ENCODE measurements at places on chromosomes 3 and 15. TPM values are rescaled to one million over a fixed set of nuclear protein-coding genes. Genes with fewer than 3 reads are reported as not detected.

CCK gene
- not detected for total RNA-seq

GRCh38 chr3:44802011-44802410 is 40.4 kb downstream of the KIF15 start:
- DNase-seq: no peak
- no peak overlapping the region for H3K4me3 ChIP-seq
- H3K36me3 ChIP-seq: no peaks in the 10 kb centered on the region
- no peaks in the 10 kb centered on the region for H3K4me1 ChIP-seq

GRCh38 chr3:43862470-43862869 is 171.7 kb downstream of the ABHD5 start:
- H3K27me3 ChIP-seq: peaks cover 9% of the 10 kb centered on the region
- no peak overlapping the region for H3K27ac ChIP-seq
- no peaks in the 10 kb centered on the region for H3K36me3 ChIP-seq
- H3K4me3 ChIP-seq: no peak overlapping the region

DNA sequence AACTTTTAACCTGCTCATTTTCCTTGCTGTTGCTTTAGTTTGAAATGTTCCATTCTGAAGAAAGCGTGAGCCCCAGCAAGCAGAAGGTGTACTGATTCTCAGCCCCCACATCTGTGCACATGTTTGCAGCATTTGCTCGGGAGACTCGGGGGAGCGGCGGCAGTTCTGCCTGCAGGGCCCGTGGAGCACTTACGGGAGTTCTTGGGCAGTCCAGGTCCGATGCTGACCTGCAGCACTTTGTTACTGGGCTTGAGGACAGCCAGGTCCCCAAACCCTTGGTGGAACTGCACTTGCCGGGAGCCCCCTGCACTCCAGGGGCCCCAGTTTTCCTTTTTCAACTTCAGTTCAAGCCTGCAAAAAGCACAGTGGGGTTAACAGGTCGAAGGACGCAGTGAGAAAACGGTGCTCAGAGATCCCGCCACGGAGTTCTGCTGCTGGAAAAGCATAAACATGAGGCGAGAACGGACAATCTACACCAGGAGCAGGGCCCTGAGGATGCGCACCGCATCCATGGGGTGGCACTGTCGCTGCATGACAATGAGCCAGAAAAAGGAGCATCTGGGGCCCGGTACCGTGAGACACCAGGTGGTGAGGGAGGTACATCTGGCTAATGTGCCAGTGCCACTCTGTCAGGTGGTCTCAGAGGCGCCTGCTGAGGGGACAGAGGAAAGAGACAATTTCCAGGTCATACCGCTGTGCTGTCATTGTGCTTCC is 45.6 kb upstream of the LDHAL6B start:
- no peaks in the 10 kb centered on the region for H3K27me3 ChIP-seq
- DNase-seq: no peak
- no peaks in the 10 kb centered on the region for H3K4me1 ChIP-seq
- H3K36me3 ChIP-seq: peaks cover 44% of the 10 kb centered on the region

ITGA11 gene
- total RNA-seq: 1.6 TPM

SH3BP5 gene
- 102 TPM for total RNA-seq

MYH15 gene
- total RNA-seq: 0.13 TPM

PROK2 gene
- not detected for total RNA-seq

DNA sequence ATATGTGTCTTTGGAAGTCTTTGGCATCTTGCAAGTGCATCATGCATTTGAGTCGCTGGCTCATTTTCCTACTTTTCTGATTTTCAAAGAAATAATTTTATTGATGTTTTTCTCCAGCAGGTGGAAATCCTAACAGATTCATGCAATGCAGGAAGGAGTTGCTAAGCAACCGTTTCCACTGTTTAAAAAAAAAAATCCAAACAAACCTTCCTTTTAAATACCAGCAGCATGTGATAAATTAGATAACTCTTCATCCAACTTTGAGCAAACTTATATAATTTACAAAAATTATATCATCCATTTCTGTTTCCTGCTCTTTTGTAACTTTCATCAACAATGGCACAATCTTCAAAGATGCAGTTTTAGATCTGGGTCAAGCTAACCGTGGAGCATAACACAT is 364.1 kb downstream of the MFSD1 start:
- no peaks in the 10 kb centered on the region for H3K27me3 ChIP-seq
- H3K4me3 ChIP-seq: no peak overlapping the region
- no peak for DNase-seq

GRCh38 chr3:189947948-189948723 is 172.6 kb downstream of the P3H2 start:
- no peaks in the 10 kb centered on the region for H3K36me3 ChIP-seq
- DNase-seq: no peak
- peaks cover 9% of the 10 kb centered on the region for H3K4me1 ChIP-seq
- no peak overlapping the region for H3K27ac ChIP-seq
- no peak overlapping the region for H3K4me3 ChIP-seq
- no peaks in the 10 kb centered on the region for H3K27me3 ChIP-seq

- no peak overlapping the region for H3K27ac ChIP-seq
- peaks cover 5% of the 10 kb centered on the region for H3K4me1 ChIP-seq
- no peak overlapping the region for H3K4me3 ChIP-seq
These were observed 39.2 kb downstream of the EPHB3 start for GRCh38 chr3:184600685-184601377.

GRCh38 chr3:127388427-127388826 is 100.6 kb upstream of the PRR20G start:
- no peak overlapping the region for H3K4me3 ChIP-seq
- no peaks in the 10 kb centered on the region for H3K4me1 ChIP-seq
- no peak for DNase-seq

H1-8 gene
- total RNA-seq: not detected

- H3K27ac ChIP-seq: peak overlapping the region; percentile 88
- H3K36me3 ChIP-seq: no peaks in the 10 kb centered on the region
- DNase-seq: peak; percentile 83
- H3K27me3 ChIP-seq: no peaks in the 10 kb centered on the region
- peaks cover 15% of the 10 kb centered on the region for H3K4me1 ChIP-seq
These were observed 14.6 kb upstream of the TFRC start for GRCh38 chr3:196096382-196096953.

- no peaks in the 10 kb centered on the region for H3K36me3 ChIP-seq
- H3K27ac ChIP-seq: no peak overlapping the region
- no peaks in the 10 kb centered on the region for H3K27me3 ChIP-seq
These were observed 81.6 kb downstream of the FBN1 start for GRCh38 chr15:48563934-48564333.

DNA sequence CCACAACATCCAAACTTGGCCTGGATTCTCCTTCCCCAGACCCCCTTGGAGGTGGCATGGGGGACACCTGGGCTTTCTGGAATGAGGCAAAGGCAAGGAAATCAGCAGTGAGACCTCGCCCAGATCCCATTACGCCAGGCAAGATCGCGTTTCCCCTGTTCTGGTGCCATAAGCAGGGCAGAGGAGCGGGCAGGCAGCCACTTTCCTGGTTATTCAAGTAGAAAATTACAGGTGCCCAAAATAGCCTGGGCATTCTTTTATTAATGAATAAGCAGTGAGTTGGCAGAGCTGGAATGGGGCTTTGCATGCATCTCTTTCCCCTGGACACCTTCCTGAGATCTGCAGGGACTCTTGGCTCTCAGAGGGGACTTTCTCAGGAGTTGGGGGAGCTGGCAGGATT is 31.5 kb upstream of the FAM107A start:
- no peak overlapping the region for H3K4me3 ChIP-seq
- H3K27ac ChIP-seq: peak overlapping the region; percentile 13
- peak; percentile 34 for DNase-seq
- H3K36me3 ChIP-seq: no peaks in the 10 kb centered on the region
- H3K27me3 ChIP-seq: no peaks in the 10 kb centered on the region

DNA sequence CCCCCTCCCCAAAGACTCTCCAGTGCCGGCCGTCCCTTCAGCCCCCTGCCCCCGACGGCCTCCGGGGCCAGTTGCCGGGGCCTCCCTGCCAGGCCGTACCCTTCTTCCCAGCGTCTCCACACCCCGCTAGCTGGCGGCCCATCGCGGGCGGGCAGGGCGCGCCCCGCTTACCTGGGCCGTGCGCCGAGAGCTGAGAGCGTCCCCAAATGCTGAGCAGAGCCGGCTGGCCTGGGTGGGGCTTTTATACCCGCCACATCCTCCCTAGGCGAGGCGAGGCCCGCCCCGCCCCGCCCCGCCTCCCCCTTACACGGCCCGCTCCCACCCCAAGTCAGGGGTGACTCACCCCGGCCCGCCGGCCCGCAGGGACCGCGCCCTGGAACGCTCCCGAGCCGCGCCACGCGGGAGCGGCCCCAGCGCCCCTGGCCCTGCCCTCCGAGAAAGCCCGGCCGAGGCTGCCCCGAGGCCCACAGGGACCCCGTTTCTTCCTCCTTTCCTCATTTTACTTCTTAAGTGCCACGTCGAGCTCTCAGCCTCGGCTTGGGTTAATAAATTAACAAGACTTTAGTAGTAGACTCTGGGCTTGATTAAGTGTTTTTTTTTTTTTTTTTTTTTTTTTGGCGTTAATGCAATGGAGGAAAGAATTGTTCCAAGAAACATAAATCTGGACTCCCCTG is at the start of gene ANXA2:
Gene ANXA2 (minus strand): TSS at position 215 of the 674 bp plus-strand sequence. CDS start 11,911 bp downstream, outside the sequence.
- H3K4me1 ChIP-seq: peaks cover 43% of the 10 kb centered on the region
- DNase-seq: peak; percentile 87
- peaks cover 11% of the 10 kb centered on the region for H3K36me3 ChIP-seq
- peak within 1 kb of the TSS; percentile 99 for H3K27ac ChIP-seq
- H3K4me3 ChIP-seq: peak within 1 kb of the TSS; percentile 95

ALAS1 gene
- total RNA-seq: 99.8 TPM

NDN gene
- 12.4 TPM for total RNA-seq

PLXNA1 gene
- total RNA-seq: 12.7 TPM

- H3K27ac ChIP-seq: peak overlapping the region; percentile 97
- H3K27me3 ChIP-seq: no peaks in the 10 kb centered on the region
- no peak for DNase-seq
- no peaks in the 10 kb centered on the region for H3K36me3 ChIP-seq
- no peak overlapping the region for H3K4me3 ChIP-seq
These were observed 22.5 kb downstream of the RUBCN start for GRCh38 chr3:197714251-197714650.

ITIH4 gene
- total RNA-seq: 20.4 TPM

LTK gene
- total RNA-seq: not detected

GRCh38 chr3:43764056-43764455 is 73.3 kb downstream of the ABHD5 start:
- no peak overlapping the region for H3K4me3 ChIP-seq
- H3K27ac ChIP-seq: no peak overlapping the region
- no peaks in the 10 kb centered on the region for H3K27me3 ChIP-seq
- H3K36me3 ChIP-seq: no peaks in the 10 kb centered on the region

DNA sequence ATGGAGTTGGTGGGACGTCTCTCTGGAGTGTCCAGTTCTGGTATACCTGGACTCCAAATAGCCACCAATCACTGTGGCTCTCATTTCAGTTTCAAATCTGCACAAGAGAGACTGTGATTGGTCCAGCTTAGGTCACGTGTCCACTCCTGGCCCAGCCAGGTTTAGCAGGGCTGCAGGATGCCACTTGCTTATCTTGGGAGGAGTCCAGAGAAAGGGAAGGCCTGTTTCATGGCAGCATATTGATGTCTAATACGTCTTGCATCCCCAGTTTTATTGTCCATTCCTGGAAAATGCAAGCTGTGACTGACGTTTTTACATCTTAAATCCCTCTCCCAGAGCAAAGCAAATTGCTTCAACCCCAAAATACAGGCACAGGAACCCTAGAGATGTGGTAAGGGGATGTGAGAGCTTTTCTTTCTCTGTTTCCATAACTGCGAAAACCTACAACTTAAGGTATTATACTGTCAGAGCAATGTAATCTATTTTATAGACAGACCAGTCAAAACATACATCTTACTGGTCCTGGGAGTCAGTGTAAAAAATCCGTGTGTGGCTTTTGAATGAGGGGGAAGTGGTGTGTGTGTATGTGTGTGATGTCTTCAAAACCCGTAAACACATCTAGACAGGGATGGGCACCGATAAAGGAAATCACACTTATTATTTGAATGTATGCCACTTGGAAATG is 274.4 kb downstream of the TLE3 start:
- no peak for DNase-seq
- H3K4me1 ChIP-seq: no peaks in the 10 kb centered on the region
- H3K36me3 ChIP-seq: no peaks in the 10 kb centered on the region
- H3K27me3 ChIP-seq: no peaks in the 10 kb centered on the region
- no peak overlapping the region for H3K27ac ChIP-seq

- no peak overlapping the region for H3K4me3 ChIP-seq
- no peaks in the 10 kb centered on the region for H3K36me3 ChIP-seq
- H3K4me1 ChIP-seq: no peaks in the 10 kb centered on the region
These were observed 24.6 kb downstream of the COMMD2 start for GRCh38 chr3:149727656-149728055.

GRCh38 chr3:51677358-51677757 is 6.3 kb downstream of the TEX264 start:
- H3K4me3 ChIP-seq: no peak overlapping the region
- H3K27ac ChIP-seq: no peak overlapping the region
- no peaks in the 10 kb centered on the region for H3K27me3 ChIP-seq

GRCh38 chr3:111412656-111413055 is 129.3 kb upstream of the CD96 start:
- no peak overlapping the region for H3K4me3 ChIP-seq
- H3K4me1 ChIP-seq: no peaks in the 10 kb centered on the region
- H3K27ac ChIP-seq: no peak overlapping the region
- H3K36me3 ChIP-seq: no peaks in the 10 kb centered on the region
- H3K27me3 ChIP-seq: no peaks in the 10 kb centered on the region
- DNase-seq: no peak

DNA sequence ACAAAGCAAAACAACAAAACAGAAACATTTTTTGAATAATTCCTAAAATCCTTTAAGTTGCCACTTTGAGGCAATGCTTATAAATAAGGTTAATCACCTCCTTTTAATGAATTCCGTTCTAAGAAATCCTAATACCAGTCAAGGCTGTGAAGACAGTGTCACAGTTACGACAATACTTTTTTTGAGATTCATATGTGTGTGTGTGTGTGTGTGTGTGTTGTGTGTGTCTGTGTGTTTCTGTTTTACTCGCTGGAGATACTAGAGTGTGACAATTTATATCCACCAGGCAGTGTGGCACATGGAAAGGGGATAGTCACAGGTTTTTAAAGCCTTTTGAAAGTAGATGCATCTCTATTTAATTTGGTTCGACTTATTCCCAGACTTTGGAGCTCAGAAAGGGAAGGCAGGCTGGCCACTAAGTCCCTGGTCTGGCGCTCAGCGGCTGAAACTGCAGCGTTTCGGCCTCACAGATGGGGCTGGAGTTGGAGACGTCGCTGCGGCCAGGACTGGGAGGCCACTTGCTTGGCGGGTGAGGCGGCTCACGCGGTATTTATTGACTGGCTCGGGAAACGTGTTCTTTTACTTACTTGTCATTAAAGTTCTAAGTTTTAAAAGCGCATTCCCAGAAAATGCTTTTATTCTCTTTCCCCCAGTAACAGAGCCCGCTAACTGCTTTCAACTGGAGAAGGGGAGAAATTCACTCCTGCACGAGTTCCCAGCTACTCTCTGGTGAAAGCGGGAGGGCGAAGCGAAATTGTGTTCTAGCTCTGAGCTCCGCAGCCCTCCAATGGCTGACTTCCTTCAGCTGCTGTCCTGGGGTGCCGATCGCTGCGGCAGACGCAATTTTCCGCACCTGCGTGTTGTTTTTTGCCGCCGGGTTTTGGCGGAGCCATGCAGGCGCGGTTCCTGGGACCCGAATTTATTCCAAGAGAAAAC is 13.7 kb downstream of the ZIC1 start:
- H3K27me3 ChIP-seq: peaks cover 3% of the 10 kb centered on the region
- no peak for DNase-seq
- peak overlapping the region; percentile 79 for H3K27ac ChIP-seq
- H3K4me3 ChIP-seq: peak overlapping the region; percentile 9
- H3K36me3 ChIP-seq: no peaks in the 10 kb centered on the region
